HTR-8/SVneo (cell line): ENCODE measurements at places on chromosomes 3 and 15.

- no peak for DNase-seq
Measured at GRCh38 chr15:75342221-75342620, 4.6 kb upstream of the NEIL1 start.

DNA sequence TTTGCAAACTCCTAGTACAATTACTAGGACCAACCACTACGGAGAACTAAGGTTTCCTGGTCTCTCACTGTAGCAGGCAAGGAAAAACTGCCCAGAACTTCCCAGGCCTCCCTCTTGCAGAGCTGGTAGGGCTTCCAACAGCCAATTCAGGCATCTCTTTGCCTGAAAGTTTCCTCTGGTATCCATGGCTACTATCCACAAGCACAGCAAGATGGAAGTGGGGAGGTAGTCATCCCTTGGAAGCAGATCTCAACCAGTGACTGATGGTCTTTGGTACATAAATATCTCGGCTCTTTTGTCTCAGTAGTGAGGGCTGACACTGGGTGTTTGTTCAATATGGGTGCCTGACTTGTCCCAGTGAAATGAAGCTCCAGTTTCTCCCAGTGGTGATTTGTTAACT is 201.3 kb upstream of the MRPL3 start:
- DNase-seq = no peak

DNA sequence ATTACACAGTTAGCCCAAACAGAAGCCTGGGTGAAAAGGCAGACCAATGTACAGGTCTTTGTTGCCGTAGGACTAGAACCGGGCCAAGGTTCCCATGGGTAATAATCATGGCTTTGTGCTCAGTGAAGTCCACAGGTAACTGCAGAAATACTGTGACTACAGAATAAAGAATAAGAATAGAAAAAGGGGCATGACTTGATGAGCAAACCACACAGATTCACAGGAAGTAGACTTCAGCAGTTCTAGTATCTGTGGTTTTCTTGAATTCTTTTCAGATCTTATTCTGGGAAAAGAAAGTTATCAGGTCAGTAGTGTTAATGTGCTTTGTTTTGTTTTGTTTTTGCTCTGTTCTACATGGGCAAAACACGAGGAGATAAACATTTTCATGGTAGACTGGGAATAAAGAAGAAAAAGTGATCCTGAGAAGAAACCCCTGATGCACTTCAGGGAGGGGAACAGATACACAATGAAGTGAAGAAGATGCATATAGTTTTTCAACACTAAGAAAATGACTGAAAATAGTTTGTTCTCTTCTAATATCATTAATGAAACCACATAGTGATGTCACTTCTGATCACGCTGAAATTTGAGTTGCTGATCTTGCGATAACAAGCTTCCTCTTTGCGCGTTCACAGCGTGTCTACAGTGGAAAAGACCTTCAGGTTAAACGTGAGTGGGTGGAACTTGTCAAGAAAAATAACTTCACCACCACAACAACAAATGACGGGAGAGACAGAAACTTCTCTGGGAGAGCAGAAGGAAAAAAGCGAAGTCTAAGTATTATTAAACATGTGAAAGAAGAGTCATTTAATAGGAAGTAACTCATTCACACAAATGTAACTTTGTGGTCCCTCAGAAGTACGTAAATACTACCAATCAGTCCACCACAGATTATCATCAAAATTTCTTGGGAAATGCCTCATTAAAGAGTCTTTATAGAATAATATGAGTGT is 315.8 kb upstream of the SATB1 start:
- no peak for DNase-seq

GRCh38 chr15:74328331-74329056 is 39.0 kb downstream of the CYP11A1 start:
- DNase-seq = no peak

DNA sequence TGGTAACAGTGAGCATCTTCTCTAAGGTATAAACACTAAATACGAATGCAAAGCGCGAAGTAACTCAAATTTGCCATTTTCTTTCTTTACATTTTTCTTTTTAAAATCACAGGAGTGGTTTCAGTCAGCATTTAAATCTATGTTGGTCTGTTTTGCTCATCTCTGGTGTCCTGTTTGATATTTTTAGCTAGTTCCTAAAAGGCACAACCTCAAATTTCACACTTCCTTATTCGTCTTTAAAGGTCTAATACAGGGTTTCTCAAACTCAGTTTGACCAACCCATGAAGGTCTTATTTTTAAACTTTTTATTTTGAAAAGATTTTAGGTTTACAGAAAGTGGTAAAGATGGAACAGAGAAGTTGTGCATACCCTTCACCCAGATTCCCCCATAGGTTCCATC is 201.1 kb downstream of the MAGI1 start:
- no peak for DNase-seq

DNA sequence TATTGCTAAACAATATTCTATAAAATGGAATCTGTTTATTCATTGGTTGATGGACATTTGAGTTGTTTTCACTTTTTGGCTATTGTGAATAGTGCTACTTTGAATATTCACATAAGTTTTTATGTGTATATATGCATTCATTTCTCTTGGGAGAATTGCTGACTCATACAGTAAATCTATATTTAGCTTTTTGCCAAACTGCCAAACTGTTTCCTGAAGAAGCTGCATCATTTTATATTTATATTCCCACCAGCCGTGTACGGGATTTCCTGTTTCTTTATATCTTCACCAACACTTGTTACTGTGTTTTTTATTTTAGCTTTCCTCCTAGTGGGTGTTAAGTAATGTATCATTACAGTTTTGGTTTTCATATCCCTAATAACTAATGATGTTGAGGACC is 12.5 kb upstream of the TCAIM start:
- DNase-seq = no peak

- no peak for DNase-seq
Measured at GRCh38 chr3:172478116-172478515, 29.9 kb upstream of the GHSR start.

DNA sequence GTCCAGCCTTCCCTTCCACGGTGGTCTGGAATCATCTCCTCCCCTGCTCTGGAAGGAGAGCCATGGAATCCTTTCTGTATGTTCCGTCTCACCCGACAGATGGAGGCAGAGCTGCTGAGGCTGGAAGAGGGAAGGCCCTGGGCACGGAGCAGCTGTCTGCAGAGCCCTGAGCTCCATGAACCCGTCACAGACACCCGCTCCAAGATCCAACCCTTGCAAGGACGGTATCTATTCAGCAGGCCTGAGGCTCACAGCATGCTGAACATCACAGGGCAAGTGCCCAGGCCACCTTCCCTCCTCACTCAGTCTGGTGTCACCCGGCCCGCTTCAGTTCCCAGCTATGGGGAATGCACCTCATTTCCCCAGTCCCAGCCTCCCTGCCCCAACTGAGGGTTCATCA is 103.9 kb downstream of the LRIG1 start:
- DNase-seq = no peak

DNA sequence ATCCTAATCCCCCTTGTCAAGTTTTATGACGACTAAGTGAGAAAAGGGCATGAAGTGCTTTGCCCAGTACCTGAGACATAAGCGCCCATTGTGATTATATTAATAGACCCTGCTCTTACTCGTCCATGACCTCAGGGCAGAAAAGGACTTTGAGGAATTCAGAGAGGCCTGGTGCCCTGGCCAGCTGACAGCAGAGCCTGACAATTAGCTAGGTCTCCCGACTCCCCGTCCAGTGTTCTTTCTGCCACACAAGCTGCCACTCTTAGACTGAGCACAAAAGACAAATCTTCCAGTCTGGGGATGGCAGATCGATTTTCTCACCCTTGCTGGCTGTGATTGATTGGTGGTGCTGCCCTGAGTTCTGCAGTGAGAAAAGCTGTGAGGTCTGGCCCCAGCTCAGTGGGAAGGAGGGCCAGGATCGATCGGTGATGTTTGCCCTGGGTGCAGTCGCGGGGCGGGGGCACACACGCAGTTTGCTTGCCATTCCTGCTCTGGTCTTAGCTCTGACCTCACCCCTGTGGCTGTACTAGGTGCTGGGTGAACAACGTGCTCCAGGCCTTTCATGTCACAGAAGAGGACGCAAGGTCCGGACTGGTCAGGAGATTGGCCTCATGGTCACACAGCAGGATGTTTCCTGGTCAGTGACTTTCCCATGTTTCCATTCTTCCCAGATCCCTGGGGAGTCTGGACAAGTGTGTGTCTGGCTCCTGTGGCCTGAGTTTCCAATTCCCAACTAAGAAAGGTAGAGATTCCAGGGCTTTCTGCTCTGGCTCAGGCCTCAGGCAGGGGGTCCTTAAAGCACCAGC is 67.4 kb upstream of the TLE3 start:
- DNase-seq = no peak

- DNase-seq = no peak
Measured at GRCh38 chr3:182268711-182269110, 524.6 kb upstream of the ATP11B start.

DNA sequence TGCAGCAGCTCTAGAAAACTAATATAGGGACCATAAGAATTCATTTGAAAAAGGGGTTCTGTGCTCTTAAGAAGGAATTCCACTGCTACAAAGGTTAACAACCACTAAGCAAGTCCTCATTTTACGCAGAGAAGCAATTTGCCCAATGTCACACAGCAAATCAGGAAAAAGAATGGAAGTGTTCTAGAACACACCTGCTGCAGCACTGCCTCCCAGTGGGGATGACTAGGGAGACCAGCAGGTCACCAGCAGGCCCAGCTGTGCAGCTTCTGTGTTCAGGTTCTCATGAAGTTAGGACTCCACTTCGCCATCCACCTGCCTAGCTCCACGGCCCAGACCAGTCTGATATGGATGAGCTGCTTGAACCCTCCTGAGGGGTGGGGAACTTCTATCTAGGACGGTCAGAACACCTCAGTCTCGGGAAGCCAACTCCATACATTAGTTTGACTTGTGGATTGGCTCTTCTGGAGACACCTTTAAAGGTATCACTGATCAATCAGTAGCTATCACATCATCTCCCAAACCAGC is 18.6 kb downstream of the POMGNT2 start:
- no peak for DNase-seq

DNA sequence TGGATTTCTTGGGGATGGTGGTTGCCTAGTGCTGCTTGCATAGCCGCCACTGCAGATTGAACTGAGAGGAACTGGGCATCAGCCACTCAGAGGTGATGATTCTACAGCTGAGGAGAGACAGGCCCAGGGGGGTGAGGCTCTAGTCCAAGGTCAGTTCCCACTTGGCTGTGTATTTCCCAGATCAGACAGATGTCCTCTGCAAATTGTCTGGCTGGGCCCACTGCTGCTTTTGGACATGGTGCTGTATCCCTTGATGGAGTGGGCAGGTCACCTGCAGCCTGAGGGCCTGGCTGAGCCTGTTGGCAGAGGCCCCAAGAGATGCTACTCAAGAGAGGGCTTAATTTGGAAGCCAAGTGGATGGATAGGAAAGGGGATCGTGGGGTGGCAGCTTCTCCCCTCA is 124.5 kb upstream of the CTDSPL start:
- DNase-seq = no peak

DNA sequence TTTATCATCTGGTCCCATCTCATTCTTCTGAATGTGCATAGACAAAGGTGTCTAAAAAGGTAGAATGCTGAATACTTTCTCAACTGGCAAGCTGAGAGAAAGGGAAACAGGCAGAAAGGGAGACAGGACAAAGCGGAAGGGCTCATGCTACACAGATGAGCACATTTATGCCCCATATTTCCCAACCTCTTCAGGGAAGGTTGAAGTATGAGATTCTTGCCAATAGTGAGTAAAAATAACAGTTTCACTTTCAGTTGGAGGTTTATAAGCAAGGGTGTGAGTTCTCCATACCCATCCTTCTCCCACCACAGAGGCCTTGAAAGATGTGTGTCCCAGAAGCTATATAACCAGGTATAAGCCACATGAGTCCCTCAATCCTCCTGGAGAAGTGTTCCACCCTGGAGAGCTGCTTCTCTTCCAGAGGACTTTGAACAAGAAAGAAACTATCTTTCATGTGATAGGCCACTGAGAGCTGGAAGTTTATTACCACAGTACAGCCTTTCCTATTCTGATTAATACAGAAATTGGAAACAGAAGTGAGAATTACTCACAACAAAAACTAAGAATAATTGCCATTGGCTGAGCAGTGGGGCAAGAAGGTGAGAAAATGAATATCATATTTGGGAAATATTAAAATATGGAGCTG is 709.4 kb upstream of the NR2F2 start:
- DNase-seq = no peak

- no peak for DNase-seq
Measured at GRCh38 chr3:45311327-45311726, 77.0 kb upstream of the LARS2 start.

- no peak for DNase-seq
Measured at GRCh38 chr3:115401851-115402501, 221.3 kb upstream of the GAP43 start.

DNA sequence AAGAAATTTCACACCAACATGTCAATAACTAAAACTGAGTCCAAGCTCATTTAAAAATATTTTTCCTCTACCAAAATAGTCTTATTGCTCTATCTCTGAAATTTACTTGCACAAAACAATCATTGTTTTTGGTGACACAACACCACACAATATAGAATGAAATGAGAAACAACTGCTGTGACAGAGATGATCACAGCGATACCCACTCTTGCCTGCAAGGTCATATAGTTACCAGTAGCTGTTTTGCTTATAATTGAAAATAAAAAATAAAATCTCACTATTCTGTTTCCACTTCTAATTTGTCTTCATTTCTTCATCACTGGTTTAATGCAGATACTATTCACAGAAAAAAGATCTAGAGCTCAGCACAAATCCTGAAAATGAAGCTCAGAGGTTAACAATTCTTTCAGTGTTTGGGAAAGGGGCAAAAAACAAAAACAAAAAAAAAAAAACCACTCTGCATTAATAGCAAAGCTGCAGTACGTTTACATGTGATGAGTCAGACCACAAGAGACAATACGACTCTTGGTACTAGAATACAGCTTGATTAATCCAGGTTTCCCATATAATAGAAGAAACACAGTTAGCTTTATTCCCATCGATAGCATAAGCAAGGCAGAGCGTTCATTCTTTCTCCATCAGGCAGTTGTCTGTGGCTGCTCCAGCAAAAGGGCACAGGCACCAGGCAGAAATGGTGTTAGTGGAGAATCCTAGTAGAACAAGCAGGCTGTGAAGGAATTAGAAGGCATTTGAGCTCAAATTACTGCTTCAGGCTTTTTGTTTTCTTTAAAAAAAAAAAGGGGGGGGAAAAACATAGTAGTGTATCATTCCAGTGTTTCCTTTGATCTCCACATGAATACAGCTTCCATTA is 773 bp downstream of the ANKRD28 start:
- DNase-seq = peak; percentile 18
